Activated T-cell treated with anti-CD3 and anti-CD28 coated beads, Interleukin-2, amount 50 U/mL, for 24 hours (primary cell): ENCODE measurements at places on chromosomes 6 and 20.

DNA sequence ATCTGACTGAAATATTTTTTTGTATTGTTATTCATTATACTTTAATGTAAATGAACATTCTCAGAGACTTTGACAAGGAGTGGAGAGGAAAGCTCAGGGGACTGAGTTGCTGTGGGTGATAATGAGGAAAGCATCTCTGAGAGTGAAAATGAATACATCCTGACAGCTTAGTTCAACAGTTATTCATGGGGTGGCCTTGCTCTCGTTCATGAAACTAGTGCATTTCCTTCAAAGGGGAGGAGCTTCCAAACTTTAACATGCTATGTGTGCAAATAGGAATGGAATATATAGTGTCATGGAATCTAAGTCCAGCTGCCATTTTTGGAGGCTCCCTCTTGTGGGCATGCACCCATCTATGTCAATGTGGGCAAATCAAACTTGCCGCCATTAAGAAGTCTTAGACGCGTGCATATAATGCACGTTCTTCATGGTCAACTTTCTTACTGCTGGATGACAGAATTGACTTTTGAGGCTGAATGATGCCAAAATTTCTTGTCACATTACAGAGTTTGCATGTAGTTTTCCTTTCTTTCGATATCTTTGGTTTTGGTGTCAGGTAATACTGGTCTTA is 124.3 kb upstream of the TMEM170B start:
- no peak for DNase-seq

- DNase-seq, result no peak
These were observed 9.7 kb downstream of the COL12A1 start for GRCh38 chr6:75196081-75196687.

DNA sequence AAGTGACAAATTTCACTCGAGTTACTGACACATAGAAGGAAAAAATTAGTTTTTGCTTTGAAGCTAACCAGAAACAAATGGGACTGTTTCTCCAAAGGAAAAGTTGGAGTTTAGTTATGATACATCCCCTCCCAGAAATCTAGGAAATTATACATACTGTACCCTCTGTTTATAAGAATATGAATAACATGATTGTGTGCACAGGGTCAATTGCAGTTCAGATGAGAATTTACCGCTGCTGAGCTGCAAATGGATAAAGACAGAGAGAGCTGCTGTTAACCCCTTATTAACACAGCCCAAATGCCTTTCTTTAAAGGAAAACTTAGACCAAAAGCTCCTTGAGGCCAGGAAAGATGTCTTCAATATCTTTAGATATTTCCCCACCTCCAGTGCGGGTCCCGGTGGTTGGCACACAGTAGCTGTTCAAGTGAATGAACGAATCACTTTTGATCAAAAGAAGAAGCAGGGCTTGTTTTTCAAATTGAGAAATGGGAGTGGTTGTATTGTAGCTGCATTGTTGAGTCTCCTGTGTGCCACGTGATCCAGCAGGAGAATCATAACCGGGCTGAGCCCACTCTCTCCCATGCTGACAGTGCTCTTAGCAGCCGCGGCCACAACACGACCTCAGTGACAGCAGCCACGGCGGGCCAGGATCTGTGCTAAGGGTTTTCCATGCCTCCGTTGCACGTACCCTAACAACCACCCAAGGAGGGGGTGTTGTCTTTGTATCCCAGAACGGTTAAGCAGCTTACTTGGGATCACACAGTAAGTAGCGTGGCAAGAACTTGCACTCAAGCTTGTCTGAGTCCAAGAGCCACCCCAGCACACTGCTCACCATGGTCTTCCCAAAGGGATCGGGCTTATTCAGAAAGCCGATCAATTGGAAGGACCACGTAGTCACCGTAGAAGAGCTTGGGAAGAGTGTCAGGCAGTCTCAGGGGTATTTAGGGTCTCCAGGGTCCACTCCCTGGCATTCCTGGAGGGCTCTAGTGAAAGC is 53.5 kb upstream of the BMP6 start:
- DNase-seq, result no peak

DNA sequence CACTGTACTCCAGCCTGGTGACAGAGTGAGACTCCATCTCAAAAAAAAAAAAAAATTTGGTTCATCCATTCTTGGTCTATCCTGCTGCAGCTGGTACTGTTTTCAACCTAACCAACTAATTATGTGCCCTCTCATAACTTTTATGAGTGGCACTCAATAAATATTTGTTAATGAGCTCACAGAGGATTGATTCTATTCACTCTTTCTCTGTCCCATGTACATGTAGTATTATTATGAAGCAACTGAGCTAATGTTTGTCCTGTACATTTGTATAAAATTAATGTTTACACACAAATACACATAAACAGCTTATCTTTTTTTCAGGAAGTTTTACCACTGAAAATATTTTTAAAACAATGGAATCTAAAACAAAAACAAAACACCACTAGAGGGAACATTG is 10.1 kb downstream of the RIPOR2 start:
- no peak for DNase-seq

- no peak for DNase-seq
These were observed 15.3 kb downstream of the TCFL5 start for GRCh38 chr20:62846166-62846890.

- no peak for DNase-seq
These were observed 49.3 kb downstream of the PACRG start for GRCh38 chr6:162777091-162777490.

GRCh38 chr6:69871107-69871506 is 4.8 kb downstream of the COL19A1 start:
- no peak for DNase-seq

GRCh38 chr6:40408786-40409542 is 178.2 kb downstream of the LRFN2 start:
- DNase-seq, result no peak

DNA sequence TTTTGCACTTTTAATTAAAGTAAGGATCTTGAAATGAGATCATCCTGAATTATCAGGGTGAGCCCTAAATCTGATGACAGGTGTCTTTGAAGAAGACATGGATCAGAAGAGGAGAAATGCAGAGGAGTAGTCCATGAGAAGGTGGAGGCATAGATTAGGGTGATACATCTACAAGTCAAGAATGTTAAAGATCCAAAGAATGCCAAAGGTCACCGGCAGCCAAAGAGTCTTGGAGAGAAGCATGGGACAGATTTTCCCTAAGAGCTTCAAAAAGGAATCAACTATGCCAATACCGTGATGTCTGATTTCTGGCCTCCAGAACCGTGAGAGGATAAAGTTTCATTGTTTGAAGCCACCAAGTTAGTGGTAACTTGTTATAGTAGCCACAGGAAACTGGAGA is 59.0 kb upstream of the THEMIS start:
- DNase-seq, result no peak

DNA sequence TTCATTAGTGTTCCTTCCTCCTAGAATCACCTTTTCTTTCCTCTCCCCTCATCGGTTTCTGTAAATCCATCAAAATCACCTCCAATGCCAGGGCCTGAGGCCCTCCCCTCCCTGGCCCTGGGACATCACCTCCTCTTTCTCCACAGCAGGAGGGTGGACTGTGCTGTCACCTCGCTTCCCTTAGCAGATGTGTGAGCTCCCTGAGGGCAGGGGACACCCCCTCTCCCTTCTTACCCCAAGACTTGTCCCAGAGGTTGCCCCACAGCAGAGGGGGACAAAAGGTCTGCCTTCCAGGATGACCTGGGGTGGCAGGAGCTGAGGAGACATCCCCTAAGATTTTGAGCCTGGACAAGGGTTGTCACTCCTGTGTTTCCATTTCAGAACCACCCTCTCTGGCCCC is 5.9 kb downstream of the ULBP1 start:
- DNase-seq, result no peak

DNA sequence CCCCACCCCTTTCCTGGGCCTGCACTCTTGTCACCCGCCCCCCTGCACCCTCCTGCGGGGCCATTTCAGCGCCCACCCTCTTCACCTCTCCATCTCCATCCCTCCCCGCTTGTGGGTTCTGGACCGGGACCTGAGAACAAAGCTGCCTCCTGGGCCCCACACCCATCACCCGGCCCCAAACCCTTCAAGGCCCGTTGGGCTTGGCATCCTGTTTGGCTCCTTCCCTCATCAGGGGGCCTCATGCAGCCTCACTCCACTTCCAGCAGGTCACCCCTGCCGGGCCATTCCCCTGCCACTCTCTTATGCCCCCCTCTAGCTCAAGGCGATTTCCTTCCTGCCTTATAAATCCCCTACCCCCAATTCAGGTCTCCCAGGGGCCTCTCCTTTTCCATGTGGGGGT is 67.4 kb downstream of the SRC start:
- DNase-seq, result no peak

- DNase-seq, result peak; percentile 92
These were observed 9.1 kb downstream of the BAK1 start for GRCh38 chr6:33570806-33571636.

- no peak for DNase-seq
These were observed 136.5 kb upstream of the GGTLC1 start for GRCh38 chr20:24124951-24125650.

GRCh38 chr6:35552285-35552917 is 39.7 kb upstream of the TULP1 start:
- peak; percentile 75 for DNase-seq

DNA sequence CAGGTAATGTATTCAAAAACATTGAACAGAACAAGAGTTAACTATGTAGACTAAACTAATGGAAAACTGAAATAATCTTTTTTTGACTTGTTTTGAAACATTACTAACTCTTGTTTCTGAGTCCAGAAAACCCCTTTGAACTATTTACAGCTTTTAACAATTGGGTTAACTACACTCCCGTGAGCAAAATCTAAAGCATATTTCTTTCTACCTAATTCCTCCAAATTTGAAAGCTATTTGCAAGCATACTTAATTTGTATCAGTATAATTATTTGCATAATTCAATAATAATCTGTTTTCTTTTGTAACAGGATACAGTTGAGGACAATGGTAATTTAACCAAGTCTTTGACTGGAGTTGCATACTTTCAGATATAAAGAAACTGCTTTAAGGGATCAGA is 62.6 kb upstream of the AGPAT4 start:
- DNase-seq, result no peak

GRCh38 chr20:38350879-38351775 is 4.8 kb downstream of the LBP start:
- no peak for DNase-seq

GRCh38 chr20:21159658-21160380 is 33.9 kb downstream of the KIZ start:
- no peak for DNase-seq

- DNase-seq, result no peak
These were observed 151.8 kb upstream of the MLN start for GRCh38 chr6:33955566-33955965.

- no peak for DNase-seq
These were observed 128.7 kb downstream of the DLL1 start for GRCh38 chr6:170162011-170162774.
